Foreskin keratinocyte (primary cell): ENCODE measurements at places on chromosomes 12 and 14.

DNA sequence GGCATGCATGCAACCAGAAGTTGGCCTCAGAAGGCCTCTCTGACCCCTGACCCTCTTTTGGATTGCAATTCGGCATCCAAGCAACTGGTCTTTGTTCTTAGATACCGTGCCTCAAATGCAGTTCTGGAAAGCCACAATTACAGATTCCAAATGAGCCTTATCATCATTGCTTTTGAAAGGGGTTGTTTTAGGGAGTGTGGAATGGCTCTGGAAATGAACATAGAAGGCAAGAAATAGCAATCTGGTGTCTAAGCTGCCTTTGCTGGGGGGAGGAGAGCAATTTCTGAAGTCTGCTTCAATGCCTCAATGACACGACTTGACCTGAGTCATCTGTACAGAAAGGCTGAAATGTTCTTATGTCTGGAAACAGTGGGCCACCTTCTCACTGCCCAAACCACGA, 250.1 kb downstream of the NUAK1 start:
- DNase-seq = no peak

- DNase-seq = peak; percentile 29
Measured at GRCh38 chr12:67482751-67483661, 165.5 kb upstream of the DYRK2 start.

- peak; percentile 95 for DNase-seq
Measured at GRCh38 chr12:68042212-68042699, 53.0 kb downstream of the IFNG-AS1 start.

DNA sequence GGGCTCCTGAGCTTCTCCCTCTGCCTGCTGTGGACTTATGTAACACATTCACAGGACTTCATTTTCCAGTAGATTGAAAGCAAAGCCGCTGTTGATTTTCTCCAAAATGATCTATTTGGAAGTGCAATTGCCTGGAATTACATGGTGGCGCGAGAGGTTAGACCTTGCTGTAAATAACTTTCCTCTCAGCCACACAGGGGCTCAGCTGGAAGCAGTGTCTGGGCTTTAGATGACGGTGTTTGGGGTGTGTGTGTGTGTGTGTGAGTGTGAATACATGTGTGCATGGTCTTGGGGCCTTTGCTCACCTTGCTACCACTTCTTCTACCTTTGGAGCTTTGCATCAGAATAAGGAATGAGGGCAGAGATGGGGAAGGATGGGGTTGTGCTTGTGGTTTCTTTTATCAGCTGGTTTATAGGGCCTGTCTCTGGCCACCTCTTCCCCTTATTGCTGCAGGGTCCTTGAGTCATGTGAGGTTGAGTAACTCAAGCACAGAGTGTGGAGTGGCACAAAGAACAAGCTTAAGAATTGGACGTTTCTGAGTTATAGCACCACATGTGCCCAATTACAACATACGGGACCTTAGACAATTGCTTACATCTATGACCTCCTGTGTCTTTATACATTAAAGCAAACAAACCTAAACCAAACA, 280.6 kb downstream of the NRXN3 start:
- no peak for DNase-seq

DNA sequence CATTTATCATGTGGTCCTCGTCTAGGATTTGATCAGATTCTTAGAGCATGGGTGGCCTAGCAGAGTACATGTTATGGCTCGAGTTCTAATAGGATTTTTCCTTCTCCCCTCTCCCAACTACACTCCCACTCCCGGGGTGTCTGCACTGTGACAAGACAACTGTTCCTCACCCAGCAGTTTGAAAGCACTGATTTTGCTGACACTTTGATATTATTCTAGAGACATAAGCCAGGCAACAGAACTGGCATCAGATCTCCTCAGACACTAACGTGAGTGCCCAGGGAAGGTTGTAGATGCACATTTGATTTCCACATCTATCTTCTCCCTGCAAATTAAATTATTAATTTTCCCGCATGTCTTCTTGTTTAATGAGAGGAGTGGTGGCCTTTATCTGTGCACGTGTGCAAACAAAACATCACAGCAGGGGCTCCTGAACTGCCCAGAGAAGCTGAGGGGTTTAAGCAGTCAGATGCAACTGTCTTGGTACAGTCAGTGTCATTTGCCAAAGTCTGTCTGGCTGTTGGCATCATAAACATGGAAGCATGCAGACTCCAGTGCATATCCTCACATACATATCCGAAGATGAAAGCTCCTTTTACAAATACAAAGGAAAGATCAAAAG, 491.8 kb downstream of the NPAS3 start:
- DNase-seq = no peak

DNA sequence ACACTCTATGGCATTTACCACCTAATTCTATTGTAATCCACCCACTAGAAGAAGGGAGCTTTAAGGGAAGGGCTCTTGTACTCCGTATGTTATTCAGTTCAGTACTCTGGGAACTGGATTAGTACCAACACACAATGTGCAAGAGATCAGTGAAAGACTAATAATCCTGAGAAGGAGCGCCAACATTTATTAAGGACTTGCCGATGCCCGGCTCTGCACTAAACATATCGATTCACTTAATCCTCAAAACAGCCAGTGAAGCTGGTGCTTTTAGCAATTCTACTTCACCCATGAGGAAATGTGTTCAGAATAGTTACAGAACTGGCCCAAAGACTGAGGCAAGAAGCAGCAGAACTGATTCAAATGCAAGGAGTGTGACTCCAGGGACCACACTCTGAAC, 80.9 kb downstream of the RPS6KA5 start:
- DNase-seq = no peak

GRCh38 chr12:57795354-57795753, 12.8 kb downstream of the TSFM start:
- peak; percentile 80 for DNase-seq

DNA sequence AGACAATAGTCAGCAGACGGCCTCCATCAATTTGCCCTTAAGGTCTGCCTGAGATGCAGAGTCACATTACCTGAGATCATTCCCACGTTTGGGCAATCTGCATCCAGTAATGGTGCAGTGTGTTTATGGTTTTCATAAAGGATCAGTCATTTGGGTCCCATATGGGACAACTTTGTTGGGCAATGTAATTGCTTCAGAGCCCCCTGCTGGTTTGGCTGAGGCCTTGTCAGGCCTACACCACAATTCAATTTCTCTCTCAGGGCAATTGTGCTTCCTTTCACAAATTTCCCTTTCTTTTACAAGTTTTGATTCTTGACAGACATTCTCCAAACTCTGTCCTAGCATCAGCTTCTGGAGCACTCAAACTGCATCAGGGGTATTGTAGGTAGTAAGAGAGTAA, 191.2 kb upstream of the SSTR1 start:
- no peak for DNase-seq

DNA sequence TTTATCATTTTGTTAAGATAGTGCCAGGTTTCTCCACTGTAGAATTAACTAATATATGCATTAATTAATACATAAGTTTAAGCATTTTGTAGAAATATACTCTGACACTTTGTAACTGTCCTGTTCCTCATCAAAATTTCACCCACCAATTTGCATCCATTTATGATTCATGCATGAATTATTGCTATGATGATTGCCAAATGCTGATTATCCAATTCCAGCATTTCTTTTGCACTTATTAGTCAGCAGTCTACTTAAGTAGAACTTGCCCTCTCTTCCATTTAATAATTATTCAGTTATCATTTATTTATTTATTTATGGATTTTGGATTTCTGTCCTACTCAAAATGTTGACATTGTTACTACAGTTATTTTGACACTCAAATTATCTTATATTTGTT, 72.2 kb downstream of the SLC6A15 start:
- no peak for DNase-seq

DNA sequence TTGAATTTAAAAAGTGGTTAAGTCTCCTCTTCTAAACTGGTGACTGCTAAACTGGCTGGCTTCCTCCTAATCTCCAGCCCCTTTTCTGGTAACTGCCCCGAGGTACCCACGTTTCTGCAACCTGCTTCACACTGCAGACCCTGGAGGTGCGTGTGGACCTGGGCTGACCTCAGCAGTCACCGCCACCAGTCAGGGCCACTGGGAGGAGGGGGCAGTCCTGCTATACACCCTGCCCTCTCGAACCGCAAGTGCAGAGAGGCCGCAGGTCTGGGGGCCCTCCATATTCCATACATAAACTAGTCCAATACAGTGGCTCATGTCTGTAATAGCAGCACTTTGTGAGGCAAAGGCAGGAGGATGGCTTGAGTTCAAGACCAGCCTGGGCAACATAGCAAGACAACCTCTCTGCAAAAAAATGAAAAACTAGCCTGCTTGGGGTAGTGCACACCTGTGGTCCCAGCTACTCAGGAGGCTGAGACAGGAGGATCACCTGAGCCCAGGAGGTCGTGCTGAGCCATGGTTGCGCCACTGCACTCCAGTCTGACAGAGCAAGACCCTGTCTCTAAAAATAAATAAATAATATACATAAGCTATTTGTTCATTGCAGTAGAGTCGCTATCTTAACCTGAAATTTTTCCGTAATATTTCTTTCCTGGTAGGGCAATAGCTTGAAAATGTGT, 25.6 kb downstream of the VPS37B start:
- DNase-seq = no peak

DNA sequence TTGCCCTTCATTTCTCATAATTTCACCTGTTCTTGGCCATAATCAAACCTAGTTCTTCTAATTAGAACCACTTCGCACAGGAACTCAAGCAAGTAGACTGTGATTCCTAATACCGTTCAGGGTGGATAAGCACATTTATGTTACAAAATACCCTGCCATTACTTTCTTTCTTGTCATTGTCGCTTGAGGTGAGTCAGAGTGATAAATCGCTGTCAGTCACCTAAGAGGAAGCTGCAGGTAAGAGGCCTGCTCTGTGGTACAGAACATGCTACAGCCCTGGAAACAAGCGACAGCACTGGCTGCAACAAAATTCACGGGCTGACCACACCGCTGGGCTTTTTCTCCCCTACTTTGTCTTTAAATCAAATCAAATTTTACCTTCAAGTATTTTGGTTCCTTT, 218.2 kb downstream of the ANO6 start:
- no peak for DNase-seq

DNA sequence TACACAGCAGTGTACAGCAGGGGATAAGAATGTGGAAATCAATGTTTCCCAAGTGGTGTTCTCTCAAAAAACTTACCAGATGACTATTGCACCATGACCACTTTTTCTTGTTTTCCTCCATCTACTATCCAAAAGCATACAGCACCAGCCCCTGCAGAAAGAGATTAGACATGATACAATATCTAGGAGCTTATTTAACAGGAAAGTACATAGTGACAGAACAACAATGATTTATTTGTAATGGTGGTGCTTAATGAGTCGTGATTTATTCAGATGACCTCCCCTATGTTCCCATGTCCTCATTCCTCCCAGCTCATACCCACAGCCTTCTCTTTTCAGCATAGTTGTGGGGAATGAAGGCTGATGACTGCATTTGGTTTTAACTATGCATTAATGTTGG, 413.6 kb downstream of the BTG1 start:
- DNase-seq = no peak

- DNase-seq = no peak
Measured at GRCh38 chr12:55036326-55037115, 16.7 kb downstream of the NEUROD4 start.

DNA sequence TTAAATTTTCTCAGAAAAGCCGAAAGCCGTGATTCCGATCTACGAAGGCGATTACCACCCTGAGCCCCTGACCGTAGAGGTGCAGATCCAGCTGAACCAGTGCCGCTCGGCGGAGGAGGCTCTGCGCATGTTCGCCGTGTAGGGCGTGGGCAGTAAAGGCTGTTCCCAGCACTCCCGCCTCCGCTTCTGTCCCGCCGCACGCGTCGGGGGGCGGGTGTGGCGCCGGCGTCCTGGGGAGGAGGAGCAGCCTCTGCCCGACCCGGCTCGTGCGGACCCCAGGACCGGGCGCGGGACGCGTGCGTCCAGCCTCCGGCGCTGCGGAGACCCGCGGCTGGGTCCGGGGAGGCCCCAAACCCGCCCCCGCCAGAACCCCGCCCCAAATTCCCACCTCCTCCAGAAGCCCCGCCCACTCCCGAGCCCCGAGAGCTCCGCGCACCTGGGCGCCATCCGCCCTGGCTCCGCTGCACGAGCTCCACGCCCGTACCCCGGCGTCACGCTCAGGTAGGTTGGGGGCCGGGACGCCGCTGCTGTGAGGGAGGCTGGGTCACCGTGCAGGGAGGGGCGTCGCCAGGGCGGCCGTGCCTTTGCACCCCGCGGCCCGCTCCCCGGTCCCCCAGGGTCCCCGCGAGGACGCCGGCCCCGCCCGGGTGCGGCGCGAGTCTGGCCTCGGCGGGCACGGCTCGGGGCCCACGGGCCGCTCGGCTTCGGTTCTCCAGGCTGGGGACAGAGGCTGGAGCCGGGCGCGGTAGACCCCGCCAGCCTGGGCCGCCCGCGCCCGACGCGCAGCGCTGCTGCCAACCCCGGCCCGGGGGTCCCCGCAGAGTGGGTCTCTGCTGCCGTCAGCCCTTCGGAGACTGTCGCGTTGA, at the start of gene B3GNT4:
B3GNT4 (plus strand) TSS at position 409 of the 866 bp plus-strand sequence. CDS start 910 bp downstream, outside the sequence.
- DNase-seq = peak; percentile 25

DNA sequence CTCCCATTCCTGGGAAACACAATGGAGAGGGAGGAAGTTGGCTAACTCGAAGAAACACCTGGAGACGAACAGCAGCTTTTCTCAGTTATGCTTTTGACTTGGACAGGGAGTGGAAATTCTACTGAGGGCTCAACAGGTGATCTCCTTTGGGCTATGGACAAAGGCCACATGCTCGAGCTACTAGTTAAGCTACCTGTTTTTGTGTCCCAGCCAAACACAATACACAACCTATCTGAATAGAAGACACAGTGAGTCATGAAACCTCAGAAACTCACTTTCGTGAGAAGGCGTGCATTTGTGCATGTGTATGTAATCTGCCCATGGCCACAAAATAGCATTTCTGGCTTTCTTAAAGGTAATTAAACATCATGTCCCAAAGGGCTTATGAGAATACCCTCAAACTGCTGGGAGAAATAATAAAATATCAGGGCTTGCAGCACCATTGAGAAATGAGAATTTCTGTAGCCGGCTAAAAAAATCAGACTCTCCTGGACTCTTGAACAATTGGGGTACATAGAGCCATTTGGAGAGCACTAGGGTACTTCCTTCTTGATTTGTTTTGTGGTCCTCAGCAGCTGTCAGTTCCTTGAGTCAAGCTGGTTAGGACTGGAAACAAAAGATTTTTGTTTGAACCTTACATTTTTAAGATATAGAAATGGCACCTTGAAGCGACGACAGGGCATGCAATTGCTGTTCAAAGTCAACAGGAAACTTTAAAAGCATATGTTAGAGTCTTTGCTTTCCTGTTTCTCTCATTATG, 85.5 kb upstream of the PTHLH start:
- DNase-seq = peak; percentile 97

DNA sequence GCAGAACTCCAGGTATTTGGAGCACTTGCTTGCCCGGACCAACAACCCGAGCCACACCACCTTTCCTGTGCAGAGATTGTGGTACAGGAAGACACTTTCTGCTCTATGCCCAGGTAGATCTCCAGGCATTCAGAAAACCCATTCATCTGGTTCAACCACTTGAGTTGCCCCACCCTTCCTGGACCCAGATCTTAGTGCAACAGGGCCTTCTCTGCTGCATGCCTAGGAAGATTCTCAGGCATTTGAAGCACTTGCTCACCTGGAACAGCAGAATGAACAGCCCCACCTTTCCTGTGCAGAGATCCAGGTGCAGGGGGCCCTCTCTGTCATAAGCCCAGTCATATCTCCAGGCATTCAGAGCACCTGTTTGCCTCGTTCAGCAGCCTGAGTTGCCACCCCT, 412.8 kb upstream of the MGAT4C start:
- DNase-seq = peak; percentile 77

GRCh38 chr12:47904713-47905709, at the start of gene VDR:
Gene VDR (minus strand): TSS chr12:47904994. CDS start chr12:47879113, 25,881 bp downstream.
- peak; percentile 68 for DNase-seq
